ENCODE measurements at places on chromosomes 1 and 21.

DNA sequence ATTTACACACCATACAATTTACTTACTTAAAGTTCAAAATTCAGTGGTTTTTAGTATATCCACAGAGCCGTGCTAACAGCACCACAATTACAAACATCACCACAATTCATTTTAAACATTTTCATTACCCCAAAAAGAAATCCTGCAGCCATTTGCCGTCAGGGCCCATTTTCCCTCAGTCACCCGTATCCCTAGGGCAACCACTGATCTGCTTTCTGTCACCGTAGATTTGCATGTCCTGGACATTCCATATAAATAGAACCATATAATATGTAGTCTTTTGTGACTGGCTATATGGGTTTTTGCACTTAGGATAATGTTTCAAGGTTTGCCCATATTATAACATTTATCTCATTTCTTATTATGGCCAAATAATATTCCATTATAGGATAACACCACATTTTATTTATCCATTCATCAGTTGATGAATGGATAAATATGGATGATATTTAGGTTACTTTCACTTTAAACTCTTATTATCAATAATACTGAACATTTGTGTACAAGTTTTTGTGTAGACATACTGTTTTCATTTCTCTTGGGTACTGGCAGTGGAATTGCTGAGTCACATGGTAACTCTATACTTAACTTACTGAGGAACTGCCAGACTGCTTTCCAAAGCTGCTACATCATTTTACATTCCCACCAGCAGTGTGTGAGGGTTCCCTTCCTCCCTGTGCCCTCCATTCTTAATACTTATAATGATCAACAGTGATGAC, 68.9 kb downstream of the ST3GAL3 start:
- peak; percentile 69 for DNase-seq

GRCh38 chr1:201460814-201461644, 8.0 kb downstream of the PHLDA3 start:
- peak; percentile 96 for DNase-seq

DNA sequence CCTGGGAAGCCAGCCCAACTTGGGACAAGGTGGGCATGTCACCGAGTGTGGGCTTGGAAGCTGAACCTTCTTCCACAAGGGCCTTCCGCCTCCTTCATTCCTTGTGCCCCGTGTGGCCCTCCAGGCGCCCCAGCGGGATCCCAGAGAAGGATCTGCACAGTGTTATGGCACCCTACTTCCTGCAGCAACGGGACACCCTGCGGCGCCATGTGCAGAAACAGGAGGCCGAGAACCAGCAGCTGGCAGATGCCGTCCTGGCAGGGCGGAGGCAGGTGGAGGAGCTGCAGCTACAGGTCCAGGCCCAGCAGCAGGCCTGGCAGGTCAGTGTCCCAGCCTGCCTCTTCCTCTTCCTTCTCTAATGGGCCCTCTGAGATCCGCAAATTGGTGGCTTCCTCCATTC, 5.8 kb upstream of the BGLAP start:
- DNase-seq = no peak

- no peak for DNase-seq
Measured at GRCh38 chr1:84704872-84705417, 14.7 kb upstream of the SSX2IP start.

All from fibroblast of pulmonary artery (primary cell).